SW480 (cell line): ENCODE measurements at places on chromosomes 1 and 21.

DNA sequence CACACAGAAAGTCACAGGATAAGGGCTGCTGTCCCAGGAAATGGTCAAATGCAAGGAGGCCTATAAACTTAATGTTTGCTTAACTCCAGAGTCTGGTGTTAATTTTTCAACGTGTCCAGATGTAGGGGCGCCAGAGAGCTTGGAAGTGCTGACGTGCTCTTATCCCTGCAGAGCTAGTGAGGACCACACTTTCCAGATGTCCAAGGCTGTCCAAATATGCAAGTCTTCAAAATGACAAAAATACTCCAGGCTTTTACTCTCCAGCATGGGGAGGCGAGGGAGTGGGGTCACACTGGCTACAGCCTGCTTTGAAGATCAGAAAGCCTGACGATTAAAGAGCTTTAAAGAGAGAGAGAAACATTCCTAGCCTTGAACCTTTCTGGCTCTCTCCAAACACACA, 57.6 kb downstream of the ABCA4 start:
- peak; percentile 34 for DNase-seq

DNA sequence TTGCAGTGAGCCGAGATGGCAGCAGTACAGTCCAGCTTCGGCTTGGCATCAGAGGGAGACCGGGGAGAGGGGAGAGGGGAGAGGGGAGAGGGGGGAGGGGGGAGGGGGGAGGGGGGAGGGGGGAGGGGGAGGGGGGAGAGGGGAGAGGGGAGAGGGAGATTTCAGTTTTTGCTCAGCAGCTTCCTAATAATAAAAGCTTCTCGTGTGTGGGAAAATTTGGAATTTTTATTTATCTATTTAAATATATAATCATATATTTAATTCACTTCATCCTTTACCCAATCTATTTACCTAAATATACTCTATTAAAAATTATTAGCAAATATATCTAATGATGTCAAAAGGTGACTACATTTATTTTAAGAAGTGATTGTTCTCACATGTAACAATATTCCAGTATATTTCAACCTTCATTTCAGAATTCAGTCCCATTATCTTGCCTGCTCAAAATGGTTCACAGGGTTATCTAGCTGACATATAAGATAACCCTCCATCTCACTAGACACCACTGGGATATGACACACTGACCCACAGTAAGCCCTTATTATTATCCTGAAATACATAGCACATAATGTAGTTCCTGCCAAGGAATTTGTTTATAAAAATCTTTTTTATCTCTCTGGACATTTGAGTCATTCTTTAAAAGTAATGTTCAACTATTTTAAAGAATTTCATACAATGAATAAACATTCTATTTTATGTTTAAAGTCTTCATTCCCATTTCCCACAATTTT, 105.9 kb downstream of the GPATCH2 start:
- DNase-seq, result no peak

- DNase-seq, result no peak
These were observed 3.8 kb downstream of the LRRC8B start for GRCh38 chr1:89528382-89528780.

DNA sequence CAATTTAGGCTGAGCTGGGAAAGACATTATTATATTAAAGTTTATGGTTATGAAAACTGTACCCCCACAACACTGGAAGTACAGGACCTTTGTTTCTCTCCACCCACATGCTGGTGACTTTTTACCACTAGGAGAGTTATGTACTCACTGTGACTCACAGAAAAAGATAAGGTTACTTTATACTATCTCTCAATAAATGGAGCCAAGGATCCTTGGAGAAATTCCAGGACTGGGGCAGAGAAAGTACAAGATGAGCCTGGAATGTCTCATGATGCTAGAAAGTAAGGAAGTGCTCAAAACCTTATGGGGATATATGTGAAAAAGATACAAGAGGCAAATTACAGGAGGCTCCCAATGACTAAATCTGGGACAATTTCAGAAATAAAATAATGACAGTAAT, 63.9 kb upstream of the C1orf105 start:
- DNase-seq, result no peak

DNA sequence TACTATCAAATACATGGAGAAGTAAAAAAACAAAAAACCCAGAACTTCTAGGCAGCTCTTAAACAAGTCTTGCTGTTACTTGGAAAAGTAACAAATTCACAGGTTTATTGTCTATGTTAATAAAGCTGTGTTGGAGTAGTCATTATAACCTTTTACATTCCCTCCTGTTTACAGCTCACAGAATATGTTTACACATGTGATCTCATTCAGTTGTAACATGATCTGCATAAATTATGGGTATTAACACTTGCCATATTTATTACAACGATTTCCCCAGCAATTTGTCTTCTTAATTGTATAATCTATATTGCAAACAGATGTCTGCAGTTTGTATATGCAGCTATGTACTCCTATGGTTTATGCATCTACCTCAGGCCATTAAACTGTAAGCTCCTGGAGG, 28.6 kb downstream of the ERG start:
- no peak for DNase-seq

- DNase-seq, result no peak
These were observed 391.8 kb downstream of the DUSP10 start for GRCh38 chr1:221350091-221350490.

GRCh38 chr1:230668227-230668626, 25.9 kb downstream of the COG2 start:
- no peak for DNase-seq

DNA sequence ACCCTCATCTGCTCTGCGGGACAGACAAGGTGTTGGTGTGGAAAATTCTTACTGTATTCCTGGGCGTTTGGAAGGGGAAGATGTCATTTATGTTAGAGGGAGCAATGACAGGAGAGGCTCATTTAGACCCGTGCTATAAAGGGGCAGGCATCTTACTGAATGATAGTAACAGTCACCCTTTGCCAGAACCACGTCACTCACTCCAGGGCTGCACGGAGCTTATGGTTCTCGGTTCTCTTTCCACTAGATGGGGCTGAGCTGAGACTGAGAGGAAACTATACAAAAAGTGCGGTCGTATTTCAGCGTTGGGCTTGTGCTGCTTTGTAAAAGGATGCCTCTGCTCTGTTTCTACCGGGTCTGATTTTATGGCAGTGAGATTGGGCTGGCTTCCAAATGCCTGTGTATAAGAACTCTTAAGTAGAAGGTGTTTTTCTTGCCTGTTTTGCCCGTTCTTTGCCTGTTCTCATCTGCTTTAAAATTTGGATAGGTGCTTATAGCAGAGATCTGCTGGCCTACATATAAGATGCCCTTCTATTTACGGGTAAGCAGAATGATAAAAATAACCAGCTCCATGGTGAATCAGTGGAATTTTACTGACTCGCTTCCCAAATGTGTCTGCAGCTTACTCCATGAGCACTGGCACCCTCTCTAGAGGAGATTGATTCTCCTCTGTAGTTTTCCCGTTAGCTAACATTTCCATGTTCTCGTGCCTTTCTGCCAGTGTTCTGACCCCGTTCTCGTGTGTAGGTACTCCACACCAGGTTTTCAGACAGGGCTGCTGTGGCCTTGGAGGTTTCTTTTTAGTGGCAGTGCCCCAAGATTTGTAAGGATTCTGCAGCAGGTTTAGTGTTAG, 55.9 kb downstream of the MRPS6 start:
- DNase-seq, result no peak

GRCh38 chr1:36400825-36401601, 3.3 kb upstream of the LSM10 start:
- peak; percentile 87 for DNase-seq

GRCh38 chr1:55634516-55634915, 419.4 kb upstream of the USP24 start:
- no peak for DNase-seq

DNA sequence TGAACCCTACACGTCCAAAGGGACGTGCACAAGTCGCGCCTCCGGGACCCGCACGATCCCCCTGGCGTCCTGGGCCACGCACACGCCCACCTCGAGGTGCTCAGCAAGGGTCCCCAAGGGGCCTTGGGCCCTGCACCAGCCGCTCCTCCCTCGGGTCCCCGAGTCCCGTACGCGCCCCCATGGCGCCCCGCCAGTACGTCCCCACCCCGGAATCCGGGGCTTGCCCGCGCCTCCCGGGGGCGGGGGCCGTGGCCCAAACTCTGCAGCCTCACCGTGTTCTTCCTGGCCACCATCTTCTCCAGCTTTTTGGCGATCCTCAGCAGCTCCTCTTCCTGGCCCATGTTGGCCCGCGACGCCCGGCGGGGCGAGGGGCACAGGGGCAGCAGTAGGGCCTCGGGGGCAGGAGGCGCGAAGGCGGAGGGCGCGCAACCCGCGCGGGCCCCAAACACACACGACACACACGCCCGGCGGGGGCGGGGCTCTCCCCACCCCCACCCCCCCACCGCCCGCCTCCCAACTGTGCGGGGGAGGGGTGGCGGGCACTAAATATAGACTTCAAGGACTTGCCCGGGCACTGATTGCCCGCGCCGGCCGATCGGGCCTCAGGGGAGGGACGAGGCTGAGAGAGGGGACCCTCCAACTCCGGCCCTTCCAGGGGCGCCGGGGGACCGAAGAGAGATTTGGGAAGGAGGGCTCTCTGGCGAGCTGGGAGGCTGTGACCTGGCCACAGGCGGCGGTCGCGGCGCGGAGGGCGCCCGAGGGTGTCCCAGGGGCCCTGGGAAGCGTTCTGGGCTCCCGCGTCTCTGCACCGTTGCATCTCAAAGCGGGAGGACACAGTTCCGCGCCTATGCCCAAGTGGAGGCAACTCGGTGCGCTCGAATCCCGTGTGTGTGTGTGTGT, at the start of gene TCEA3:
Gene TCEA3 (minus strand): TSS at position 456 of the 900 bp plus-strand sequence. CDS start 115 bp downstream, at position 341.
- DNase-seq, result peak; percentile 26

- no peak for DNase-seq
These were observed 16.7 kb downstream of the KDM1A start for GRCh38 chr1:23035823-23036452.

GRCh38 chr1:41420860-41421259, 59.6 kb downstream of the FOXO6 start:
- DNase-seq, result no peak

DNA sequence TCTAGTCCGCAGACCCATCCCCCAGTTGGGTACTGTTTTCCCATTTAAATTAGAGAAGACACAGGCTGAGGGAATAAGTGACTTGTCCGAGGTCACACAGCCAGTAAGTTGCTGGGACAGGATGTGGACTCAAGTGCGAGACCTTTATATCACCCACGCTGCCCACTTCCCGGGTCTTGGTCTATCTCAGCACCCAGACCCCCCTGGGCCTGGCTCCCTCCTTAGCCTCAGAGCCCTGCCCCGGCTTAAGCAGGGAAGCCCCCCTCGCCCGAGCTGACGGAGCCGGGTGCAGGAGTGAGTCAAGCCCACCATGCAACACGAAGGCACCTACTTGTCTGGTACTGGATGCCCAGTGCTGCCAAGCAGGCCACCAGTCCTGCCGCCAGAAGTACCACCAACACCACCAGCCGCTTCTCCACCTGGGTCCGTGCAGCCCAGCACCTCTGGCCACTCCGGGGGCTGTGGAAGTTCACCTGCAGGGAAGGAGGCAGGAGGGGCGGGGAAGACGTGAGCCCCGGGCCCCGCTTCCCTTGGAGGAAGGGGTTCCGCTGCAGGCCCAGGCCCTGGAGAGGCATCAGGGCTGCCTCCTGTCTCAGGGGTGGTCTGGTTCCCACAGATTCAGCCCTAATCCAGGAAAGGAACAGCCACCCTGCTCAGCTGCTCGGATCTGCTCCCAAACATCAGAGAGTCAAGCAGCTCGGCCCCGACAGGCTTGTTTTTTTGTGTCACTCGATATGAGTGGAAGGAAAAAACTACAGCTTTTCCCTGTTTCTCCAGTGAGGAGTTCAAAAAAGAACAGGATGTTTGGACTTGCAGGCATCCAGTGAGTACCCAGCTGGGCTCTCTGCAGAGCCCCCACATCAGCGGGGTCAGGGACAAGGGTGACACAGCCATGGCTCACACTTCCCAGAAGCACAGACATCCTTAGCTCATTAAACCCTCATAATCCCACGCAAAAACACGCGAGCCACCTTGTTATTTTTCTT, 11.1 kb downstream of the ECE1 start:
- DNase-seq, result no peak

GRCh38 chr1:173269490-173270230, 62.5 kb upstream of the TNFSF4 start:
- DNase-seq, result peak; percentile 62

DNA sequence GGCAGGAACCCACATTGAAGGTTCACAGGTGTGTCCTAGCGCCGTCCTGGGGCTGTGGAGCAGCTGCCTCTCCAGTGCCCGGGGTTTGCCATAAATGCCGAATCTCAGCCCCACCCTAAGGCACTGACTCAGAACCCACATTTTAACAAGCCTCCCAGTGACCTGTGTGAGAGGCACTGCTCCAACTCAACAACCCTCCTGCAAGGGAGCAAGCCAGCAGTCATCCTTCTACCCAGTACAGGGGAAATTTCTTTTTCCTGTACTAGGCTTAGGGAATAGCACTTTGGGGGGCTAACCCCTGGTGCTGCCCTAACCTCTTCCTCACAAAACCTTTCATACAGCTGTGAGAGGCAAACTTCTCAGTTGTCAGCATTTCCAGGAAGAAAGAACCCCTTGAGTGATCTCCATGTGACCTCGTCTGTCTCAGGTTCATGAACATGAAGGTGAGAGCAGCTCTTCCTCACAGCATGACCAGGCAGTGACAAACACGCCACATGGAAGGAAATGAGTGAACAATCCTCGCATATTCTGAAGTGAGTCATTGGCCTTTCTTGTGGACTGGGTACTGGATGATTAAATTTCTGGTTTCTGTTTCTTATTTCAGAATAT, 11.4 kb upstream of the BCAR3 start:
- peak; percentile 88 for DNase-seq

- no peak for DNase-seq
These were observed 732 bp downstream of the ABCG1 start for GRCh38 chr21:42219606-42220137.

GRCh38 chr1:170241266-170241851, 95.6 kb downstream of the NTMT2 start:
- DNase-seq, result no peak

DNA sequence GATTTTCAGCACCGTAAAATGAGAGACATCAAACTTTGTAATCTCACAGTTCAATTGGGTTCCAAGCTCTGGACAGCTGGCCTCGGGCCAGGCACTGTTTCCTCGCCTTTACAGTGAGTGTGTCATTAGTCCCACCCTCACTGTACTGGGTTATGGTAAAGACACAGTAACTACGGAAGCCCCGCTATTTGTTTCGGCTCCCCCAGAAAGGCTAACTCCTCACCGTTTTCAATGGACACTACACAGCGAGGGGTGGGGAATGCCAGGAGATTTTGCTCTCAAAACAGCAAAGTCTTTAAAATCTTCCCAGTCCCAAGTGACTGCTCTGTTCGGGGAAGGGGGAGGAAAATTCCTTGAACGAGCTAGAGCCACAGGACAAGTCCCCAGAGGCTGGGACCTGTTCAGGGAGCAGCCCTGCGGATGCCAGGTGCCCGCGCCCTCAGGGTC, 757 bp upstream of the SPSB1 start:
- DNase-seq, result peak; percentile 19

DNA sequence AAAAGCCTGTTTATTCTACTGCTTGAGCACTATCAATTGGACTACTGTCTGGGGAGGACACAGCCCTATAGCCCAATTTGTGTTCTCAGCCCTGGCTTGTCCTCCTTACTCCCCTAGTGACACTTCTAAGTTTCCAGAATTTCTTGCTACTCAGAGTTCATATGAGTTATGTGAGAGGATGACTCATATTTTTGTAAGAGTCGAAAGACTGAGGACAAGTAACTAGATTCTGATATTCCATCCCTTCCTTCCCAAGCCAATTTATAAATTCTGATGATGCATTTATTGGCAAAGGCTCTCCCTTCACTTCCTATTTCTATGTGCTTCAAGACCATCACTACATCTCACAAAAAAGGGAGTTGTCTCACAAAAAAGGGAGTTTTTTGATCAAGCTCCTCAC, 422.2 kb upstream of the DEPDC1 start:
- DNase-seq, result no peak

GRCh38 chr1:228687587-228687986, 47.7 kb upstream of the RHOU start:
- no peak for DNase-seq
